Activated CD8-positive, alpha-beta memory T cell treated with anti-CD3 and anti-CD28 coated beads for 24 hours (primary cell): ENCODE measurements at places on chromosomes 11 and 22.

- no peak for DNase-seq
Measured at GRCh38 chr11:59112494-59112893, 5.5 kb downstream of the FAM111B start.

- DNase-seq = no peak
Measured at GRCh38 chr22:43008509-43008908, 6.4 kb downstream of the PACSIN2 start.

- no peak for DNase-seq
Measured at GRCh38 chr11:7347611-7348431, 96.1 kb downstream of the SYT9 start.

DNA sequence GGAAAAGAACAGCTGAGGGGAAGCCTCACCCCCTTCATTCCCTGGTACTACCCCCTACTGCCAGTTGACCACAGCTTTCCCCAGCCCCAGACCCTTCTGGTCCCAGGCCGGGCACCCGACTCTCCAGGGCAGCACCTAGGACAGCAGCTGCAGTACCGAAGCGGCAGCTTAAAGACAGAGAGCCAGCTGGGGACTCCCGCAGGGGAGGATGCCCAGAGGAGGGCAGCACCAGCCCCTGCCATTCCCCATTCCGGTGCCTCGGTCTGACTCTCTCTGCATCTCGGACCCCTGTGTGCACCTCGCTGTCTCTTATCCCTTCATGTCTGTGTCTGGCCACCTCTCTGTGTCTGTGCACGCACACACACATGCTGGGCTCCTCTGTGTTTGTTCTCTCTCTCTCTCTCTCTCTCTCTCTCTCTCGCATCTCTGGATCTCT lies 9.4 kb downstream of the IGSF9B start:
- peak; percentile 81 for DNase-seq

DNA sequence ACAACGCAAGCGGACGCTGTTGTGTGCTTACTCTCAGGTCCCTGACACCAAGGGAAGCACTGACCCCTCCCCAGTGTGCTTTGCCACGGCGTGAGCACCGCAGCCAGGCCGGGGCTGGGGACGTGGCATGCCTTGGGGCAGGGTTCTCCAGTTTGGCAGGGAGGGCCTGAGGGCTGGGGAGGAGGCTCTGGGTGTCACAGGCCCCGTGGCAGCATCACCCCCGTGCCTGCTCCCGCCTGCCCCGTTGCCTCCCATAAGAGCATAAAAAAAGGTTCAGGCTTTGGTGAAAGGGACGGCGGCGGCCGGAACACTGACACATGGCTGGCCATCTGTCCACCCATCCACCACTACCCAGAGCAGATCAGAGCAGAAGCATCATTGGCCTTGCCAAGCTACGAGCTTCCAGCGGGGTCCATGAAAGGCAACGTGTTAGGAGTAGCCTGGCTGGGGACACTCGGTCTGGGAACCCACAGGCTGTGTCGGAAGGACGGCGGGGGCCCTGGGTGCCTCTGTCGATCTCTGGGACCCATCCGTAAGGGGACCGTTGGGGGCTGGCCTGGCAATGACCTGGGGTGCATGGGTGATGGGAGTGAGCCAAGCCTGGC lies 183.0 kb downstream of the IGLL1 start:
- DNase-seq = no peak

GRCh38 chr11:33480626-33481025 lies 220.0 kb downstream of the C11orf91 start:
- no peak for DNase-seq

- DNase-seq = no peak
Measured at GRCh38 chr22:48837341-48837935, 990.2 kb downstream of the BRD1 start.

- no peak for DNase-seq
Measured at GRCh38 chr11:122976061-122976733, 5.4 kb downstream of the BSX start.

DNA sequence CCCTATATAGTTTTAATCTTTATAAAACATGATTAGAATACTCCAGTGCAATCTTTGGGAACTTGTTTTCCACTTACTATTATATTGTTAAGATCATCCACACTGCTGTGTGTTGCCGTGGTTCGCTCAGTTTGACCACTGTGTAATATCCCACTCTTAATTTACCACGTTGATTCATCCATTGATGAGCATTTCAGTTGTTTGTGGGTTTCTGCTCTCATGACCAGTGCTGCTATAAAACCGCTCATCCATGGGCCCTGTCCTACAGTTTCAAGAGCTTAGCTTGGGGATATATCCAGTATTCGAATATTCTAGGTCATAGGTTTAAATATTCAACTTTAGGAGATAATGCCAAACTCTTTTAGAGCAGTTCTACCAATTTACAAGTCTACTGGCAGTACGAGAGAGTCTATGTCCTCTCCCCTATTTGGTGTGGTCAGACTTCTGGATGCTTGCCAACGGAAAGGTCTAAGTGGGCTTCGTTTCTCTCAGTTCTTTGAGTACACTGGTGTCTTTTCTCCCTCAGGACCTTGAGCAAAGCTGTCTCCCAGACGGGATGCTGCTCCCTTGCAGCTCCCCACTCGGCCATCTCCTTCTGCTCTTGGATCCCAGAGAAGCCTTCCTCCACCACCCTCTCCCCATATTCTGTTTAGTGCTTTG lies 94.9 kb upstream of the ALX4 start:
- no peak for DNase-seq

GRCh38 chr11:1198561-1199240 lies 24.2 kb upstream of the MUC5B start:
- DNase-seq = no peak

DNA sequence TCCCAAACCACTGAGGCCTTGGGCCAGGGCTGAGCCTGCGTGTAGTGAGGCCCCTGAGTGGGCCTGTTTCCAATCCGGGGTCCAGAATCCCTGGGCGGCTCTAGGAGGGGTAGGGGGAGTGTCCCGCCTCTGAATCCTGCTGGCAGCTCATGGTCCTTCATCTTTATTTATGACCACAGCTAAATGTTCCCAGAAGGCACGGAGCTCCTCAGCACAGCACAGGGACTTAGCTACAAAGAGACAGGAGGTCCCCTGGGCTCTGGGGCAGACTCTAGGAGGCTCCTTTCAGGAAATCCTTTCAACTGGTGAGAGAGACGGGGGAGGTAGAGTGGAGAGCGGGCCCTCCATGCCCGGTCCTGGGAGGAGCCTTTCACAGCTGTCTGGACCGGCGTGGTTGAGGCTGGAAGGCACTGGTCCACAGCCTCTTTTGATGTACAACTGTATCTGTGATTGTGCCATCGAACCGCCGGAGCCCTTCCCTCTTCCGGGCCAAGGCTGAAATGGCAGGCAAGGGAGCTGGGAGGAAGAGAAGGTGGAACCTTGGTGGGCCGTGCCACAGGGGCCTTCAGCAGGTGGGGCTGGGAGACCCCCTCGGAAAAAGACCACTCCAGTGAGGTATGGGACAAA lies 46.8 kb downstream of the SCUBE1 start:
- DNase-seq = no peak

GRCh38 chr11:65392186-65392829 lies 5.9 kb downstream of the FRMD8 start:
- no peak for DNase-seq

- no peak for DNase-seq
Measured at GRCh38 chr11:8658321-8659057, 24.0 kb downstream of the TRIM66 start.

- no peak for DNase-seq
Measured at GRCh38 chr11:92475316-92475715, 250.7 kb downstream of the FAT3 start.

- DNase-seq = no peak
Measured at GRCh38 chr11:60887556-60887955, 18.8 kb downstream of the PRPF19 start.

DNA sequence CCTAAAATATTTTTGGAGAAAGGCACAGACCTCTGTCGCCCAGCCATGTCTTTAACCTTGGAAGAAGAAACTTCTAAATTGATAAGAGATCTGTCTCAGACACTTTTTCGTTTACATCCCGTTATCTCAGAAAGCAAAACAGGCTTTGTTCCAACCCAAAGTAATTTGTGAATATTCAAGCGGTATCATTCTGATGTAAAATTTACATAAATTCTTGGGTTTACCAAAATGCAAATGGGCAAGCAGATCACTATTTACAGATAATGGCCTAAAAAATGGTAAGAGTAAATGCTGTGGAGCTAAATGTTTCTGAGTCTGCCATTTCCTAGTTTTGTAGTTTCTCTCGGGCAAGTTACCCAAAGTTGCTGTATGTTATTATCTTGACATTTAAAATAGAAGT lies 101.9 kb upstream of the VPREB1 start:
- DNase-seq = no peak

GRCh38 chr22:22767876-22768602 lies 119.6 kb upstream of the IGLL5 start:
- DNase-seq = no peak

GRCh38 chr11:18615628-18616392 lies 16.2 kb downstream of the MISFA start:
- no peak for DNase-seq

DNA sequence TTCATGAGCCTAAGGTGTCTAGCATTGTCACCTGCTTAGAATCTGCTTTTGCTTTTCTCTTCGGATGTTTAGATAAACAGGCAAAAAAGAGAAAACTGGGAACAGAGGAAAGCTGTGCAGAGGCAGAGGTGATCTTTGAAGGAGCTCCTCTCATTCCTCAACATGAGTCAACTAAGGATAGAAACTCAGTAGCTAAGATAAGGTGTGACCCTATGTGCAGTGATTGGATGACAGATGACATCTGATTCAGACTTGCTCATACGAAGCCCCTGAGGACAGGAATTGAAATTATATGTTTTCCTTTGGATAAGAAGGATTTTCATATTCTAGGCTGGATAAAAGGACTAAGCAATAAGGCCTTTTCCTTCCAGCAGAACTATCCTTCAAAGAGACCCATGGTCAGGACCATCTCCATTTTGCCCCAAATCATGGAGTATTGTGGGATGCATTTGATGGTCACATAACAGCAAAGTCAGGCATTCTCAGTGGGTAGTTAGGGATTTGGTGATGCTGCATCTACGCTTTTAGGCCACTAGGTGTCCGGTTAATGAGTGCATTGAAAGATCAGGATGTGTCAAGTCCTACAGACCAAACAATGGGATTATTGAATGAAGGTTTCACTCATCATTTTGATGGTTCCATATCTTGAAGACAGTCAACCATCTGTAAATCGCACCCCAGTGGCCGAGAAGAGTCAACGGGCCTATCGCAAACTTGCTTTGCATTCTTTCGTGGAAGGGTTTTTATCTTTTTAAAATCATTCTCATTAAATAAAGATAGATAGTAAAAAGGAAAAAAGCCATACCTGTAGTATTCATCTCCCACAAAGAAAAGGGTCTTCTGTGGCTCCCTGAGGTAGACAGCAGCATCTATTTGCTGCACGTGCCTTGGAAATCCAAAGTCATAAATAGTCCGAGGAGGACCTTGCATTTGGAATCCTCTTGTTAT lies 32.2 kb downstream of the MMP20 start:
- no peak for DNase-seq

GRCh38 chr11:1222491-1223345 lies at the start of gene MUC5B:
MUC5B (plus strand) TSS chr11:1223066; CDS start chr11:1223124, 58 bp downstream.
- no peak for DNase-seq

DNA sequence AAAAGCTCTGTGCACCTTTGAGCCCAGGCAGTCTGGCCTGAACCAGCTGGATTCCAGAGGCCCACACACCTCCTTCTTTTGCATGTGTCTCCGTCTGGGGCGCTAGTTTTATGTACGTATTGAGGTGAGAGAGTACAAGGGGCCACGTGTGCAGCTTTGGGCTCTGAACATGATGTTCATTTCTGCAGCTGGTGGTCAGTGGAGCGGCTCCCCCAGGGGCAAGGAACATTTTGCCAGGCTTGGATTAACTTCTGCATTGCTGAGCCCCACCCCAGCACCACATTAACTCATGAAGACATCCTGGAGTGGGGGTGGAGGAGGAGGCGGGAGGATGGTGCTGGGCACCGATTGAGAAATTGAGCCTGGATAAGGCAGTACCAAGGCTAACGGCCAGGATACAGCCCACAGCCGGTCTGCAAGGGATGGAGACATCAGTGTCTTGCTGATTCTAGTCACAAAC lies 13.8 kb downstream of the USP2 start:
- DNase-seq = no peak

GRCh38 chr11:76218449-76219178 lies 12.3 kb upstream of the WNT11 start:
- no peak for DNase-seq

GRCh38 chr11:44016546-44017442 lies 31.0 kb upstream of the ACCSL start:
- DNase-seq = no peak

- no peak for DNase-seq
Measured at GRCh38 chr11:10952872-10953271, 95.0 kb upstream of the ZBED5 start.

DNA sequence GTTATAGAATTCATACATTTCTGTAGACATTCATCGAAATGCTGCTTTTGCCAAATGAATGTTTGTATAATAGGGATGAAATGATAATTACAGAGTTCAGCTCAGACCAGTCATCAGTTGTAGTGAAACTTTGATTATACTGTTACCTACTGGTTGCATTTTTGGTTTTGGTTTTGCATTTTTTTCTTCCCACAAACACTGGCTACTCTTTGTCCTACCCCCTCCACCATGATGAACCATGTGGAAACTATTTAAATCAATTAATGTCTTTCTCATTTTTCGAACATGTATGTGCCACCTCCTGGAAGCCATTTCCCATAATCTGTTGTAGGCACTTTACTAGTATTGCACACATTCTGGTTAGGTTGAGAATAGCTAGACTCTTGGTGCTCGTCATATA lies 75.3 kb upstream of the MTNR1B start:
- no peak for DNase-seq

GRCh38 chr11:68213135-68213515 lies at the start of gene KMT5B:
KMT5B (minus strand) TSS chr11:68213296; CDS start chr11:68190076, 23,220 bp downstream.
- DNase-seq = peak; percentile 86

DNA sequence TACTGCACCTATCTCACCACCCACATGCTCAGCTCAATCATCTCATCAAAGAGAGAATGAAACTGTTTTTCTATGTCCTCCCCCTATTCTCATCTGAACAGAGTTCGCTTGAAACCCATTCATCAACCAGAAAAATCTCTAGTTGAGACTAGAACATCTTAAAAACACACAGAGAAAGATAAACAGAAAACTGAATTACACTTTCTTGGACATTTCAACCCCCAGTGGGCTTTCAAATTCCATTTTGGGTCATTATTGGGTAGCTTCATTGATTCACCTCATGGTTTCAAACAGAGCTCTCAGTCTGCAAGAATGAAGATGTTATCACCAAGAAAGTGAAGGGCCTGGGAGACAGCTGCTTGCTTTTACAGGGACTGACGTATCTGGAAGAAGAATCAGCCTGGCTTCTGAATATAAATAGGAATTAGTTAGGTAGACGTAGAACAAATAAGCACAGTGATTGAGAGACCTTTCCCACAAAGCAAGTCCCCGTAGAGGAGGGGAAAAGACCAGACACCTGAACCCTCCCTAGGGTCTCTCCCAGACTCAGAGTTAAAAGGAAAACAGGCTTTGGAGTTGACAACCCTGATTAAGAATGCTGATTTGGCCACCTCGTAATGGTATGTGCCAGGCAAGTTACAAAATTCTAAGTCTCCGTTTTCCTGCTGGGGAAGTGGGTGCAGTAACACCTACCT lies 155.7 kb downstream of the BBOX1 start:
- DNase-seq = no peak
